ENCODE measurements at places on chromosomes 4 and X.

DNA sequence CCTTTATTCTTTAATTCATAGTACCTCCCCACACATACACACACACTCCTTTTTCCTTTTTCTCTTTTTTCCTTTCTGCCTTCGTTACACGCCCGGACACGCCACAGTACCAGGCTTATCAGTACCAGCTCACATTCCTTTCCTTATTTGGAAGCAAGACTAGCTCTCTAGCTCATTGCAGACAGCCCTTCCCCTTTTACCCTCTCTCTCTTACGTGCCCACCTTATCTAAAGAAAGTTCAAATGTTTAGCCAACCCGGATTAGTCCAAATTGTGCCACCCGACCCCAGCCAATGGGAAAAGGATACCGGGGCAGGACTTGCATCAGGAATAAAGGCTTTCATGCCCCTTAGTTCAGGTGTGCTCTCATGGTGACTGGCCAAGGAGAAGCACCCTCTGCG lies 194.7 kb upstream of the VCX3A start:
- DNase-seq, result no peak

DNA sequence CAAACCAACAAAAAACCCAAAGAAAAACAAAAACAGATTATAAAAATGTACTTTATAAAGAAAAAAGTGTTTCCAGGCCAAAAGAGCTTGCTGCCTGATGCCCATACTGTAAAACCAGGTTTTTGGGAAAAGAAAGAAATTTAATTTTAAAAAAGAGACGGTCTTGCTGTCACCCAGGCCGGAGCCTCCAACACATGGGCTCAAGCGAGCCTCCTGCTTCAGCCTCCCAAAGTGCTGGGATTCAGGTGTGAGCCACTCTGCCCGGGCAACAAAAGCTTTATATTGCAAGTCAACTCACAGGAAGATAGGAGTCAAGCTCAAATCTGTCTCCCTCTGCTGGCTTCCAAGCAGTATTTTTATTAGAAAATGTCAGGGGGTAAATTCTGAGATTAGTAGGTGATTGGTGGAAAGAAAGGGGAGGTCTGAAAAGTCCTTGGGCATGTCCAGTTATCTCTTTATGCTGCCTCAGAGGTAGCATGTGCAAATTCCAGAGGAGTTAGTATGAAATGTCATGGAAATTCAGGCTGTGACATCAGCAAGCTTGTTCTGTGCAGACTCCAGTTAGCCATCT lies 39.4 kb downstream of the MGST2 start:
- DNase-seq, result no peak

GRCh38 chr4:41504167-41504818 lies 33.7 kb upstream of the LIMCH1 start:
- no peak for DNase-seq

GRCh38 chr4:3269105-3269927 lies 20.4 kb downstream of the MSANTD1 start:
- no peak for DNase-seq

- peak; percentile 33 for DNase-seq
Observed at GRCh38 chr4:30429813-30430761, 290.1 kb upstream of the PCDH7 start.

All from GM03348 (cell line).